ENCODE measurements at places on chromosomes 7 and 10.

DNA sequence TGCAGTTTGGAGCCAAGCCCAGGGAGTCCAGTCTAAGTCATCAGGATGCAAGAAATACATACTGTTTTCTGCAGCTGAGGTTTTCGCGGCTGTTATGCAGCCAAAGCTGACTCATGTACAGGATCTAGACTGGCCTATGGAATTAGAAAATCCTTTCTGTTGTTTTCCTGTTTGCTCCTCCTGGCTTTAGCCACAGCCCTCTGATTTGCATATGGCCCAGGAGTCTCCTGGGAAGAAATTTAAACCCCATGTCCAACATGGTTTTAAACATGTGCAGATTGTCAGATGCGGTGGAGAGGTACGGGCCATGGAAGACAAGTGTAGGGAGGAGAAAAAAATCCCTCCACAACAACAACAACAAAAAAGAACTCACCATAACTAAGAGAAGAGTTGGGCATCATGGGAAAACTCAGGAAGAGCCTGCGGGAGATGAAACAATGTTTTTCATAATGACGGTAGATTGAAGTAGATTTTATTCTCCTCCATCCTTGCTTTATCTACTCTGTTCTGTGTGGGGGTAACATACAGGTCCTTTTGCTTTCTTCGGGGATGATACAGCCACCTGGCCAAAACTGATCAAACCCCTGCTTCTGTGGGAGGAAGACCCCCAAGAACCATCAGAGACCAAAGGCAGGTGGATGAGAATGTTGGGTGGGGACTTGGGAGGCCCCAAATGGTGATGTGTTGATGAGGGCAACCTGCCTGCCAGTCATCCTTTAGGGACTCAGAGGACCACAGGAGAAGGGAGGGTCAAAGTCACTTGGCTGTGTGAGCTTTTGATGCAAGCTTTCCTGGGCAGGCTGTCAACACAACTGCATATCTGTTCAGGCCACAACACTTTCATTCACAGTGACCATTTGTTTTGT is 29.8 kb upstream of the GNA12 start:
- DNase-seq = no peak

DNA sequence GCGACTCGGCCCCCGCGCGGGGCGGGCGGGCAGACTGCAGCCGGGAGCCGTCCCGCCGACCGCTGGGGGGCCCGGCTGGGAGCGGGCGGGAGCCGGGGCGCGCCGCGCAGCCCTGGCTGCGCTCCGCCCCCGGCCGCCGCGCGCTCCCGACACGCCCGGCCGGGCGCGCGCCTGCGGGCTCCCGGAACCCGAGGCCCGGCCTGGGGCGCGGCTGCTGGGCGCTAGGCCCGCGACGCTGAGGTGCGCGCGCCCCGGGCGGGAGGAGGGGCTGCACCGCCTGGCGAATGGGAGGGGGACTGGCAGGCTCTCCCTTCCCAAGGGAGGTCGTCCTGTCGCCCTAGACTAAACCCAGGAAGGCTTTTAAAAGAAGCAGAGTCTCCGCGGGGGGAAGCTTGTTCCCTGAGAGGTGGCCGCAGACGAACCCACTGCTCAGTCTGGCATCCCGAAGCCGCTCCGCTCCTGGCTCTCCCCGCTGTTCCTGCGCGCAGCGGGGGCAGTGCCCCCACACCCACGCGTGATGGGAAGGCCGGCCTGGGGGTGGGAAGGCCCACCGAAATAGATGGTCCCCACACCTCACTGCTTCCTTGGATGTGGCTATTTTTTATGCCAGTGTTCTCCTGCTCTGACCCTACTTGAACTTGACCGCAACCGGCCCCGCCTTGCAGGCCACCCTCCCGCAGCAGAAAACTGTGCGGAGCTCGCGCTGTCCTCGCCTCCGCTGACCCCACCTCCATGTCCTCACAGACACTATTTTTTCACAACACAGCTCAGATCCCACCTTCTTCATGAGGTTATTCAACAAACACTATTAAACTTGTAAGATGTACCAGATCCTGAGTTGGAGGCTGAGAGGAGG is at the start of gene VOPP1:
VOPP1 (minus strand) TSS at position 125 of the 856 bp plus-strand sequence. CDS start 178 bp downstream, outside the sequence.
- peak; percentile 74 for DNase-seq

GRCh38 chr10:75542906-75543305 is 111.5 kb downstream of the LRMDA start:
- no peak for DNase-seq

- DNase-seq = no peak
Measured at GRCh38 chr10:4983615-4984216, 19.9 kb downstream of the AKR1C2 start.

DNA sequence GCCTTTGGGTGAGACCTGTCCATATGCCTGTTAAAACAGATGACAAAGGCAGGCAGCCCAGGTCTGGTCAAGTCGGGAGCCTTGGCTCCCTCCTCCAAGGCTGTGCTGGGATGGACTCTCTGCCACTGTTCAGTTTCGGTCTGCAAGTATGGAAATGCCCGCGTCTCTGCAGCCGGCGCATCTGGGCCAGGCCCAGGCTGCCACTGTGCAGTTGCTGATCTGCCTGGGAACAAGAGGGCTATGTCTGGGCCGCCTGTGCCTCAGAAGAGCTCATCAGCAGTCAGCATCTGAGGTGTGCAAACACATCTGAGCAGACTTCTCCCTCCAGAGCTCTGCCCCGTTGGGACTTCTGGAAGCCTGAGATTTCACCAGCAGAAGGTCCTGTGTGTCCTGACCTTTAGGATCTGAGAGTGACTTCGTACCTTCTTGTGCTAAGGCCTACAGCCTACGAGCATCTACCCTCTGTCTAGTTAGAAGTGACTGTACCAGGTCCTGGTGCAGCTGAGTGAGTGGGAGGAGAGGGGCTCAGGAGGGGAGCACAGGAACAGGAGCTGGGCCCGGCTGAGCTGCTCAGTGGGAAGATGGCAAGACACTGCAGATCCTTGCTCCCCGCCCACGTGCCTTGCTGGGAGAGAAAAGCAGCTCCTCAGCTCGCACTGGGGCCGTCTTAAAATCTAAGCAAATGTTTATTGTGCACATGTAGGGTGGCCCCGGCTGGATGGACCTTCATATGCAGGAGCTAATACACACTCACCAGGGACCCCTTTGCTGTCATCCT is 50.9 kb downstream of the DOCK1 start:
- no peak for DNase-seq

GRCh38 chr7:3338161-3338560 is 37.1 kb downstream of the SDK1 start:
- DNase-seq = no peak

- no peak for DNase-seq
Measured at GRCh38 chr10:65719790-65720189, 1206.0 kb upstream of the LRRTM3 start.

DNA sequence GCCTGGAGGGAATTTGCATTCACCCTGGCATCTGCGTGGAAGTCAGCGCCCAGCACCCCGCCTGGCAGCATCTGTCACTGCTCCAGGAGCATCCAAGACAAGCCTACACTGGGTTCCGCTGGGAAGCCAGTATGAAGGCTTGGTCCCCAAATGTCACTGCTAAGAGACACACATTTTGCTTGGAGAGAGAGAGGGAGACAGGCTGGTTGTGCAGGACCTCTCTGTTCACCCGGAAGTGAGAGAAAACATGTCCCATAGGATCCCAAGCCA is 119.5 kb downstream of the SEC23IP start:
- no peak for DNase-seq

Data from memory B cell (primary cell).